Inflammatory macrophage (primary cell): ENCODE measurements at places on chromosomes 12 and 14.
A peak's percentile ranks its signal among the peaks of the same experiment; 100 is the strongest.

GRCh38 chr14:43411841-43412240 is 1095.2 kb downstream of the FSCB start:
- DNase-seq = no peak

GRCh38 chr12:106127338-106128126 is 11.2 kb downstream of the NUAK1 start:
- DNase-seq = no peak

GRCh38 chr12:79563021-79563740 is 127.6 kb downstream of the PAWR start:
- no peak for DNase-seq

DNA sequence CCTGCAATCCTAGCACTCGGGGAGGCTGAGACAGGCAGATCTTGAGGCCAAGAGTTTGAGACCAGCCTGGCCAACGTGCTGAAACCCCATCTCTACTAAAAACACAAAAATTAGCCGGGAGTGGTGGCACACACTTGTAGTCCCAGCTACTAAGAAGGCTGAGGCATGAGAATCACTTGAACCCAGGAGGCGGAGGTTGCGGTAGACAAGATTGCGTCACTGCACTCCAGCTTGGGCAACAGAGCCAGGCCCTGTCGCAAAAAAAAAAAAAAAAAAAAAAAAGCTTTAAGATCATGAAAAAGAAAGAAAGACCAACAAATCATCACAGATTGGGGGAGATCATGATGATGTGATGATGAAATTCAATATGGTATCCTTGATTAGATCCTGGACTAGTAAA is 30.6 kb downstream of the WDR89 start:
- DNase-seq = peak; percentile 35
